ENCODE measurements at places on chromosomes 13 and 19. TPM values are rescaled to one million over a fixed set of nuclear protein-coding genes. Genes with fewer than 3 reads are reported as not detected.

SOHLH2 gene
- 0.92 TPM for total RNA-seq

BRCA2 gene
- 16.8 TPM for total RNA-seq

LILRB5 gene
- 0.09 TPM for total RNA-seq

KLF1 gene
- total RNA-seq, result 0.37 TPM

MED25 gene
- 76.7 TPM for total RNA-seq

NKPD1 gene
- total RNA-seq, result 0.17 TPM

AXL gene
- total RNA-seq, result 30.3 TPM

GRCh38 chr19:1285737-1286360, at the start of gene EFNA2:
Gene EFNA2 (plus strand): TSS chr19:1285873. CDS start chr19:1286169, 296 bp downstream.
- no peak for DNase-seq

- DNase-seq, result no peak
Measured at GRCh38 chr19:3673506-3674439, 26.5 kb downstream of the PIP5K1C start.

- no peak for DNase-seq
Measured at GRCh38 chr13:99335603-99336002, 28.4 kb upstream of the GPR183 start.

DNA sequence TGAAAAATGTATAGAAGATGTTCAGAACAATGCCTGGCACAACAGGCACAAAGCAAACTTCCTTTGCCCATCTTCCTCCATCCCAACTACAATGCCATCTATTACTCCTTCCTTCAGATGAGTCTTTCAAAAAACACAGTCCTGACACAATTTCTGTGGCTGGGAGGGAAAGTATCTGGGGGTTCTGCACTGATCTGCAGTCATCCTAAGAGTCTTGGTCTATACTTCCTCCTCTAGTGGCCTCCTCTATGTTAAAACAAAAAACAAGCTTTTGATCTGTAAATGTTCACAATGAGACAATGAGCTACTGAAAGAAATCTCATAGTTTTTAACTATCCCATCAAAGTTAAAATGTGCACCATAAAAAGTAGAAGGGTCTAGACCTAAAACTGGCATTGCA, 44.8 kb downstream of the USP12 start:
- no peak for DNase-seq

Measured in H9 (cell line).